ENCODE measurements at places on chromosomes 3 and 15.

- no peak for DNase-seq
Observed at GRCh38 chr3:66430876-66431275, 69.9 kb downstream of the LRIG1 start.

DNA sequence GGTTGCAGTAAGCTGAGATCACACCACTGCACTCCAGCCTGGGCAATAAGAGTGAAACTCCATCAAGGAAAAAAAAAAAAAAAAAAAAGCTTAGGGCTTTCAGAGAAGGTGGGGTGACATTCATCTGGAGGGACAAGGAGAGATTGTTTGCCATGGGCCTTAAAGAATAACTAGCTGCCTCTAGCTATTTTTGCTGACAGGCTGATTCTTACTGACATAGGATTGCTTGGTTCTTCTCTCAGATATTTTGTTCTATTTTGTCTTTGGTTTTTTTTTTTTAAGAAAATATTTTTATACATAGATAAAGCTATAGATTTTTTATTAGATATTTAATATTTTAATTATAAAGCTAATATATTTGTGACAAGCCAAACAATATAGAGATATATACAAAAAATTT is 24.2 kb upstream of the PIAS1 start:
- no peak for DNase-seq

DNA sequence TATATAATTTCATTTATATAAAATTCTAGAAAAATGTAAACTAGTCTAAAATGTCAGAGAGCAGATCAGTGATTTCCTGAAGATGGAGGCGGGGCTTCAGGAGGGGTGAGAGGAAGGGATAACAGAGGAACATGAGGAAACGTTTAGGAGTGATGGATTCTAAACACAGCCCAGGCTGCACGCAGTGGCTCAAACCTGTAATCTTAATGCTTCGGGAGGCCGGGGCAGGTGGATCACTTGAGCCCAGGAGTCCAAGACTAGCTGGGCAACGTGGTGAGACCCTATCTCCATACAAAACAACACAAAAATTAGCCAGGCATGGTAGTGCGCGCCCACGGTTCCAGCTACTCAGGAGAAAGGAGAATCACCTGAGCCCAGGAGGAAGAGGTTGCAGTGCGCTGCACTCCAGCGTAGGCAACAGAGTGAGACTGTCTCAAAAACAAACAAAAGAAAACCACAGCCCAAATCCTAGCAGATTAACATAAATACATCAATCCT is 18.0 kb upstream of the IQCF1 start:
- no peak for DNase-seq

DNA sequence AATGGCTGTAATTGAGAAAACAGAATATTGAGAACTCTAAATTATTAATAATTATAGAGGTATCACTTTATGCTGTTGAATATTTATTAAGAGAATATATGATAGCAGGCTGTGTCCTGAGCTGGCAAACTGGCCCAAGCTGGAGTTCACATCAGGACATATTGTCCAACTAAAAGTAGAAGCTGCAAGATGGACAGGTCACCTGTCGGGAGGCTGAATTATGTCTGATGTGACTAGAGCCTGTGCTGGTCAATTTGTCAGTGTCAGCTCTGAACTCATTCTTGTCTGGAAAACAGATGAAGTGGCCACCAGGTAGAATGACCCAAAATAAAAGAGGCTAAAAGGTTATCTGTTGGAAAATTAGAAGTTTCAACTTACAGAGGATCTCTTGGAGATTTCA is 392.2 kb downstream of the LRTM1 start:
- DNase-seq, result no peak

DNA sequence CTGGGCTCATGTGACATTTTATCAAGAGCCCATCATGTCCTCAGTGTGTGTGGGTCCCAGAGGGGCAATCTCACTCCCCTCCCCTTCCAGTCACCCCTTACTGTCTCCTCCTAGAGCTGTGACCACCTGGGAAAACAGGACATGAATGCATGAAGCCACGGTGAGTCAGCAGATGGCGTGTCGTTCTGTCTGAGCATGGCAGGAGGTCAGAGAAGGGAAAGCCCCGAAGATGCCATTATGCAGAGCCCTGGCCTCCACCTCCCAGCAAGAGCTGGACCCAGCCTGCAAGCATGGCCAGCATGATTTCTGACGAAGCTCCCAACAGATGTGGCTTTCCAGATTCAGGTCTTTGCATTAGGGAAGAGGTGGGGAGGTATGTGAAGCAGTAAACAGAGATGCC is 118.5 kb downstream of the TLE3 start:
- no peak for DNase-seq

DNA sequence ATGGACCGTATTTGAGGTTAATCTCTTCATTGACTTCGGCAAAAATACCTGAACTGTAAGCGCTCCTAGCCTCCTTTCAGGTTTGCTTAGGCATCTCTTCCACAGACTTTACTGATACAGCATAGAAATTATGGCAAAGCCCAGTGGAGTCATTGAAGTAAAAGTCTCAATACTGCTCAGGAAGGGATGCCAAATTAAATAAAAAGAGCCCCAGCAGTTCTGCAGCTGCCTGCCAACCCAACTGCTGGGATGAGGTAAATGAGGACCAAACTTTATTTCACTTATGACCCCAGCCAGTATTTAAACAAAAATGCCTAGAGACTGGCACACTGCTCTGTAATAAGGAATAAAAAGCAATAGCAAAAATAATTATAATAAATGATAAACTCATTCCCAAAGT is 65.4 kb downstream of the IQCH start:
- no peak for DNase-seq

- DNase-seq, result no peak
Observed at GRCh38 chr15:48955370-48955769, 8.3 kb downstream of the SHC4 start.

GRCh38 chr3:56123487-56123886 is 344.8 kb downstream of the ERC2 start:
- DNase-seq, result no peak

DNA sequence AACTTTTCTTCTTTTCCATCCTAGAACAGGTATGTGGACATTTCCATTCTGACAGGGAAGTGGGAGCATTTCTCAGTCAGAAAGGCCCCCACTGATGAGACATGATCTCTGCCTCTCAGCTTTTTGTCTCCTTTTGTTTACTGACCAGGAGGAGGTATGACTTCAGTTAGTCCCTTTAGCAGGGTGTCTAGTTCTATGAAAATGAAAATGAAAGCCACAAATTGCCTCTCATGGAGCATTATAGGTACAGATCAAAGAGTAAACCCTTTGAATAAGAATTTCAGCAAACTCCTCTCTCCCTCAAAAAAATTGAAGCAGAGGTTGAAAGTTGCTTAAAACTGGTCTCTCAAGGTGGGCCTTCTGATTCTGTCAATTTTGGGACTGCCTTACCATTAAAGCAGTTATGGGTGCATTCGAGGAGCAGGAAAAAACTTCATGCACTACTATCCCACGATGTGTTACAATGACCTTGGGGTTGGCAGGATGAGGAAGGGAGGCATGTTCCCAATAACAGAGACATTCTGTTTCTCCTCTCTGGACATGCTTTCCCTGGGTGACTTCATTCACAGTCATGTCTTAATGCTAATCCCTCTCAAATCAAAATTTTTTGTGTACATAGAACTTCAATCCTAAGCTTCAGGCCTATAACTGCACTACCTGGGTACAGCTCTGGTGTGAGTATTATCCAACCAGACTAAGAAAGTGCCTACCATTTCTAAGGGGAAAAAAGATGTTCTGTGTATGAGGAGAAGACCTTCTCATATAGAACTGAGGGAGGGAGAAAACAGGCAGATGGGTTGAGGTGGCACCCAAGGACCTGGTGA is 50.6 kb upstream of the TBC1D23 start:
- no peak for DNase-seq
